NCI-H2171 (cell line): ENCODE measurements at places on chromosomes 7 and 10.

GRCh38 chr10:2700626-2701305 is 366.6 kb upstream of the PFKP start:
- DNase-seq: no peak

- no peak for DNase-seq
Measured at GRCh38 chr10:108411206-108411605, 1246.7 kb upstream of the SORCS1 start.

GRCh38 chr7:92025260-92025659 is 84.6 kb downstream of the AKAP9 start:
- DNase-seq: no peak

DNA sequence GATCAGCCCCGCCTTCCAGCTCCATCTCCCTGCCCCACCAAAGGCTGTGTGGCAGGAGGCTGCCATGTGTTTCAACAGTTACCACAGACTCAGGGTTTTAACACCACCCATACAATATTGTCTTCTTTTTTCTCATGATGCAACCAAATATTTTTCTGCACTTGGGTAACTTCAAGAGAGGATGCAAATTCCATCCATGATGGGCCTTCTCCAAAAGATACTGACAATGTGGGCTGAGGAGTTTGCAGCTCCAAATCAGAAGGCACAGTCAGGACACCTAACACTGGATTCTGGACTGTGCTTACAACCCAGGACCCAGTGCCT is 347.9 kb downstream of the GRID1 start:
- DNase-seq: no peak

- peak; percentile 51 for DNase-seq
Measured at GRCh38 chr7:74612015-74612829, 45.3 kb upstream of the GTF2I start.

DNA sequence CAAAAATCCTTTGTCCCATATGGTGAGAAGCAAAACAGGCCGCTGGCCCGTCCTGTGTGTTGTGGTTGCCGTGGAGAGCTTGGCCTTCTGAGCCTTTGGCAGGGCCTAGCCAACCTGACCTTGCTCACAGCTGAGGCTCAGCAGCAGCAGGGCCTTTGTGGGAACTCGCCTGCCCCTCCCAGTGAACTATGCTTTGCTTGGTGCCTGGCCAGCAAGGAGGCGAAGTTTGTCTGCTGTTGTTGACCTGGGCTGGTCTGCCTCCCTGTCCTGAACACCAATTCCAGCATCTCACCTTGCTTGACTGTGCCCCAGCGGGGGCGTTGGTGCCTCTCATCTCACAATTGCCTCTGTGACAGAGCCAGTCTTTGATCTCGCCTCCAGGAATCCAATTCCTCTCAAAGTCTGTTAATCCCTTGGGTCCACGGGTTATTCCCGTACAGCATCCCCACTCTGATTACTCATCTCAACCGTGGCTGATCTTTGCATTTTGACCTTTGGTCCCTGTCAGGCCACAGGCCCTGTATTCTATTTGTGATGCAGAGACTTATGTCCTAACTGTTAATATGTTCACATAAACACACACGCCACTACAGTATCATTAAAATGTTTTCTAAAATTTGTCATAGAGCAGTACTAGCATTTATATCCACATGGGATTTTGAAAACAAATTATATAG is 22.6 kb downstream of the EPDR1 start:
- no peak for DNase-seq

DNA sequence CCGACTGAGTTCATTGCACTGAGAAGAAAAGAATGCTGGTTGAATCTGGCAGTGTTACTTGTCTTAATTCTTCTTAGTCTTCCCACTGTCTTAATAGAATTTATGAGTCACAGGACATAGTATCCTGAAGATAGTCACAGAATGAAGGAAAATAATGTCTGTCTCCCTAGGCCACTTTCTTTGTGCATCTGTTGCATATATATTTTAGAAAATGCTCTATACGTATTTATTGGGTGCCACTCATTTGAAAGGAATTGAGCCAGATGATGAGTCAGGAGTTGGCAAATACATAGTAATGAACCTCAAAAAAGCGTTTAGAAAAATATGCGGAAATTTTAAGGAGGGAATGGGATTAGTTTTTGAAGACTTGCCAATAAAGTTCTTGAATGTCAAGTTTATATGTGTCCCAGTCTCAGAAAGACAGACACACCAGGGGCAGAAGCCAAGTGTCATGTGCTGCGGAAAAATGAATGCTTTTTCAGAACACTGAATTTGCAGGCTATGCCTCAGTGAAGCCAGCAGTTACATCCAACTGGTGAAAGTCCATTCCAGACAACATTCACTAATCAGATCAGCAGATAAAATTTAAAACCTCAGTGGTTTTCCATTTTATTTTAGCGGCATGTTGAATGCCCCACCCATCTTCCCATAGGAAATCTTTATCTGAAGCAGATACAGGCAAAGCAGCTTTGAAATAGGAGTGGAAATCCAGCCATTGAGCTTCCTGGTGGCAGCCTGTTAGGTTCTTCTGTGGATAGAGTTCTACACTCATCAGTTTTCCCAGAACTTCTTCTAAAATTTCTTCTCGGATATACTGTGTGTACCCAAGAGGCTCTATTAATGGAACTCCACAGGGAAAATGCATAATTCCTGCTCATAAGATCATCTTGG is 308.4 kb downstream of the BICC1 start:
- no peak for DNase-seq

DNA sequence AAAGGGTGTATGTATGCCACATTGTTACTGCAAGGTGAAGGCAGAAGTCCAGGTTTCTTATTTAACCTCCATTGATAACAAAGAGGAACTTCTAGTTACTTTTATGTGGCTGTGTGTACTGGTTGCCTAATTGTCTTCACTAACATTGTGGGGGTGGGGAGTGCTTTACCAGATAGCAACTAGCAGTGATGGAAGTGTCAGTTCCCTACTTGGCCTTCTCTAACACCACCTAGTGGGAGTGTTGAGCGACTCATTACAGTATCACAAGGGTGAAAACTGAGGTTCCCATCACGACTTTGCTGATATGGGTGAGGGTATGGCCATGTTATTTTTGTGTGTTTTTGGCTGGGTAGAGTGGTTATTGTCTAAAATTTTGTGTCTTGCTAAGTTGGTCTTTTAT is 274.4 kb downstream of the THSD7A start:
- DNase-seq: no peak

GRCh38 chr10:75038335-75038734 is 73.1 kb upstream of the SAMD8 start:
- no peak for DNase-seq

DNA sequence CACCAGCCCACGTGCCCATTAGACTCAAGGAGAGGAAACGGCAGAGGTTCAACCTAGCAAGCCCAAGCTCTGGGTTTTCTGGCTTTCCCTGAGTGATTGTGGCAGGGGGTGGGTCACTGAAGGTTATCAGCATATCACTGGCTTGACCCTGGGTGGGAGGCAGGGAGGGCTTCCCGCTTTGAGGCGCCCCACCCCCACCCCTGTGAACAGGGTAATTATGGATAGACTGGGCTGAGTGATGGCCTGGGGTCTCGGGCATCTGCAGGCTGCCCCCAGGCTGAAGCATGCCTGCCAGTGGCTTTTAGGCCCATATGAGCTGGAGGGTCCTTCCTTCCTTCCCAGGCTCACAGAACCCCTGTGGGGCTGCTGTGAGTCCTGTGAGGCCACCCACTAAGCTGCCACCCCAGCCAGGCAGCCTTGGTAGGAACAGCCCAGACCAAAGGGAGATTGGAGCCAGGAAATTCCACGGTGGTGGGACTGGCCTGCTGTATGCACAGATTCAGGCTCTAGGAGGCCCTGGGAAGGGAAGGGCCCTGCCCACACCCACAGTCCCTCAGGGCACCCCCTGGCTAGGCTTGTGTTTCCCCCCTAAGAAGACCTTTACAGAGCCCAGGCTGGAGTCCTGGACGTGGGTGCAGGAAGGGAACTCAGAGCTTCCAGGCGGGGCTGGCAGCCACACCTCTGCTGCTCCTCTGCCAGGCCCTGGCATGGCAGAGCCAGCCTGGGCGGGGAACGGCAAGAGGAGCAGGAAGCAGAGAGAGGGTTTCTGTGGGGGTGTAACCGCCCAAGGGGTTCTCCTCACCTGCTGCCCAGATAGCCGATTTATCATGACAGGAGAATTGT is 33.1 kb downstream of the GPRIN2 start:
- no peak for DNase-seq

DNA sequence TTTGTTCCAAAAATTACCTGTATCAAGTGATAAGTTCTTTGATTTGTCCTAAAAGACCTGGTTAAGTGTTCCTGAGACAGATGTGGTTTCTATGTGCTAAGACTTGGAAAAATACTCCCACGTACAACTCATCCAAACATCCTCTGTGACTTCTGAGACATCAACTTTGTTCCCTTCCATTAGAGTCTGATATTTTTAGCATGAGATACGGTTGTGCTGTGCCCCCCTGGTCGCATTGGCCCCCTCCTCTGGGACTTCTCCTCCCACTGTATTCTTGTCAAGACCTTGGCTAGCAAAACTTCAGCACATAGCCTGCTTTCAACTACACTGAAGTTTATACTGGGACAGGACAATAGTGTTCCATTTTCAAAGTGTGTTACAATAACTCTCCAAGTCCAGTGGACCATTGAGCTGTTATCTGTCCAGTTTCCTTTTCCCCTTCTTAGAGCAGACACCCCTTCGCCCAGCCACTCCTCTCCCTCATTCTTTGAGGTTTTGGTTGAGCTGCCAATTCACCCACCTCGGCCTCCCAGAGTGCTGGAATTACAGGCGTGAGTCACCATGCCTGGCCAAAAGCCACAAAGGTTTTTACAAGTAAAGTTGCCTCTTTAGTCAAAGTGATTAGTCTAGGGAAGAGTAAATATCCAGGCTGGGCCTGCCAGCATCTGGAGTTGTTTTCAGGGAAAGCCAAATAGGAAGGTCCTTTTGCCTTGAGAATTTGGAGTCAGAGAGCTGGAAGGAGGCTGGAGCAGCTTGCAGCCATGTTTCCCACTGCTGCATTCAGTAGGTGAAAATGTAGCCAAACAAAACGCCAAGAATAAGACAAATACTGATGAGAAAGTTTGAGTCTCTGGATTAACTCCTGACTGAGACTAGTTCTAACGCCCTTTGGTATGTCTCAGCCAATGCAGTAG is 17.8 kb upstream of the PDLIM1 start:
- DNase-seq: no peak

DNA sequence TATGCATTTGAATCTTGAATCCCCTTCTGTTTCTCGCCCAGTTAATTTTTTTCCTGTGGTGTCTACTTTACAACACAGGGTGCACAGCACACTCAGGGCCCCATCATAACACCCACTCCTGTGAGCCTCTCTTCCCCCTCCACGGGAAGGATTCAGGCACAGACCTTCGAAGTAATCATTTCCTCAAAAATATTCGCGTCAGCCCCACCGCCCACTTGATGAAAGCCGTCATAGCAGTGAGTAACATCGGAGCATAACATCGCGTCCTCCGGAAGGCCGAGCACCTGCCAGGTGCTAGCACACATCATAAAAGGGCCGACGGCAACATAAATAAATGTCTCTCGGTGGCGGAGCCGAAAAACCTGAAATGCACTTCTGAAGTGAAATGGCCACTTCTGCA is 201.7 kb upstream of the ADARB2 start:
- DNase-seq: no peak

- DNase-seq: no peak
Measured at GRCh38 chr10:23053036-23053435, 42.3 kb upstream of the MSRB2 start.

DNA sequence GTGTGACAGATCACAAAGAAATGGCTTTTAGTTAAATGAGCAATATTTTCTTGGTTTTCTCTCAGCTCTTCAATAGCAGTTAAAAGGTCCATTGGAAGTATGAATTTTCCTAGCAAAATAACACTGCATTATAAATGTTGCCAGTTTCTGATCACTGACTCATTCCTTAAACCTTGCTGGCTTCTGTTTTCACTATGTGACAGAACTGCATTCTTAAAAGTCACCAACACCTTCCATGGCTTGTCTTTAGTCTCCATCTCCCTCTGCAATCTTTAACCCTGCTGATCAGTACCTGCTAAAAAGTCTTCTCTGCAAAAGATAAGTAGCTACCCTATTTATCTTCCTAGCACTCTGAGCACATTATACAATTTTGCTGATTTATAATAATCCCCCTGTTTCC is 405.0 kb upstream of the LRRN3 start:
- DNase-seq: no peak

GRCh38 chr10:105037022-105037421 is 395.9 kb downstream of the SORCS3 start:
- DNase-seq: no peak
